Activated T-helper 17 cell treated with anti-CD3 and anti-CD28 coated beads, Interleukin-2, amount 50 U/mL, for 72 hours (primary cell): ENCODE measurements at places on chromosomes 6 and 20. TPM values are rescaled to one million over a fixed set of nuclear protein-coding genes. Genes with fewer than 3 reads are reported as not detected.

GRCh38 chr6:136703331-136703865 lies 88.9 kb downstream of the MAP3K5 start:
- no peak for ATAC-seq

GRCh38 chr6:34955442-34955841 lies 66.4 kb downstream of the ANKS1A start:
- no peak for ATAC-seq

MUCL3 gene
- not detected for total RNA-seq

DNA sequence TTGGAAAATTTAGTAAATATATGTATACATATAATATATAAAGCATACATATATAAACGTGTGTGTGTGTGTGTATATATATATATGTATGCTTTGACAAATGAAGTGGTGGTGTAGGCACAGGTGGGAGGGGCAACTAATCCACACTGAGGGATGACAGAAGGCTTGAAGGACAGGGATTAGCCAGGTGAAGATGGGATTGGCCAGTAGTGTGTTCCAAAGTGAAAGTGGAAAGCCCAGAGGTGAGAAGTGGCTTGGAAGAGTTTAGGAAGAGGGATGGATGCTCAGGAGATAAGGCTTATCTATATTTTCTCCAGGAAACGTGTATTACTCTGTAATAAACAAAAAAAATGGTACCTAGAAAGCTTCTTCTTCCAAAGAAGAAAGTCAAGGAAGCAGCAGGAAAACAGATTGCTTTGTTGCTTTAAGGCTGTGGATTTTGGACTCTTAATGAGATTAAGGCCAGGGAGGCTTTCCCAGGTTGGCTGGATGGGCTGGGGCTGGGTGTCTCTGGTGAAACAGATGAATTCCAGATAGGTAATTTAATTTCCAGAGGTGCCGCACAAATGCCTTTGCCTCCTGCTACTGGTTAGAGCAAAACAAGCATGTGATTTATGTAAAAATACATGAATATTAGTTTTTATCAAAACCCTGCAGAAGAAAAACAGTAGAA lies 63.9 kb downstream of the JARID2 start:
- ATAC-seq: no peak

DNA sequence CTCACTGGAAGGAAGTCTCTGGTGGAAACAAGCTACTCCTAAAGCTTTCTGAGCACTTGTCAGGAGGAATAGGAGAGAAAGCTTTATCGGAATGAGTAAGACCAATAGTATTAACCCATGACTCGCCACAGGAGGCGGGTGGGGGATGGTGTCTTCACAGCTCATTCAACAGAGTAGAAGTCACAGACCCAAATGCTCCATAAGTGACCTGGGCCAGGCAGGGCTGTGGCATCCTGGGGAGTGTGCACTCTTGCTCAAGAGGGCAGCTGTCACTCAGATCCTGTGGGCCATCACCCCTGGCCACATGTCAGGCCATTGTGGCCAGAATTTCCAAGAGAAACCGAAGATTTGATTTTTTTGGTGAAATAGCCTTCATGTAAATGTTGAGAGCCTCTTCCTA lies 116.0 kb downstream of the SYCP2 start:
- no peak for ATAC-seq

WFDC12 gene
- total RNA-seq: not detected

- no peak for ATAC-seq
These were observed 69.6 kb downstream of the AFG1L start for GRCh38 chr6:108364470-108364869.

DNA sequence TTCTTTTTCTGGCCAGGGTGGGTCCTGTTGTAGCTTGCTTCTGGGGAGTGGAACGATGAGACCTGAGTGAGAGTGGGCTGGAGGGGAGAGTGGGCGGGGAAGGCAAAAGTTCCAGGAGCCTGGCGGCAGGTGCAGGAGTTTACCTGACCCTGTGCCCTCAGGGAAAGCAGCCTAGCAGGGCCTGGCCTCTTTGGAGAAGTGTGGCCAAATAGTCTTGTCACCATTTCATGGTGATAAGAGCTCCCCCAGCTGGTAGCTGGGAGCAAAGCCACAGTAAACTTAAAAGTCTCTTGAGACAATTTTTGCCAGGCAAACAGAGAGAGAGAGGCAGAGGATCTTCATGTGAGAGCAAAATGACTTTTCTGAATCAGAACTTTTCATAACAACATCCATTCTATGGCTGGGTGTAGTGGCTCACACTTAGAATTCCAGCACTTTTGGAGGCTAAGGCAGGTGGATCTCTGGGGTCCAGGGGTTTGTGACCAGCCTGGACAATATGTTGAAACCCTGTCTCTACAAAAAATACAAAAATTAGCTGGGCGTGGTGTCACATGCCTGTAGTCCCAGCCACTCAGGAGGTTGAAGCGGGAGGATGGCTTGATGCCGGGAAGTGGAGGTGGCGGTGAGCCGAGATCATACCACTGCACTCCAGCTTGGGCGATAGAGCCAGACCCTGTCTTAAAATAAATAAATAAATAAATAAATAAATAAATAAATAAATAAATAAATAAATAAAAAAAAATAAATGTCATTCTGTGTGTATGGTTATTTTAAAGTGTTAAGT lies 161.8 kb upstream of the SCGN start:
- peak; percentile 78 for ATAC-seq

DNA sequence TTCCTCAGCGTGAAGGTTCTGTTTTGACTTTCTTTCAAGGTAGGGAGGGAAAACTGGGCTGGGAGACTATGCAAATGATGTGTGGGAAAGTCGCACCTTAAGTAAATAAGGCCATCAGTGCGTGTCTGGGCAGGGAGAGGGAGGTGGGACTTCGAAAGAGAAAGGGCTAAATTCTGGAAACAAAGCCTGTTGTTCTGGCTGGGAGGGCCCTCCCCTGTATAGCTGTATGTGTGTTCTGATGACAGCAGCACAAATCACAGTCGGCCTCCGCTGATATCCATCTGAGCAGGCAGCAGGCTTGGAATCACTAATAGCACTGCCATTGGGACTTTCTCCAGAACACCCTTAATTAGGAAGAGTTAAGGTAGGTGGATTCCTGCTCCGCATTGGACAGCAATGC lies 19.2 kb downstream of the JAG1 start:
- ATAC-seq: no peak

INSM1 gene
- 2.8 TPM for total RNA-seq

CD24 gene
- total RNA-seq: not detected

SPATS1 gene
- total RNA-seq: not detected

FAM209B gene
- total RNA-seq: 1.5 TPM

- ATAC-seq: no peak
These were observed 60.1 kb upstream of the ZNF184 start for GRCh38 chr6:27532820-27533538.

DNA sequence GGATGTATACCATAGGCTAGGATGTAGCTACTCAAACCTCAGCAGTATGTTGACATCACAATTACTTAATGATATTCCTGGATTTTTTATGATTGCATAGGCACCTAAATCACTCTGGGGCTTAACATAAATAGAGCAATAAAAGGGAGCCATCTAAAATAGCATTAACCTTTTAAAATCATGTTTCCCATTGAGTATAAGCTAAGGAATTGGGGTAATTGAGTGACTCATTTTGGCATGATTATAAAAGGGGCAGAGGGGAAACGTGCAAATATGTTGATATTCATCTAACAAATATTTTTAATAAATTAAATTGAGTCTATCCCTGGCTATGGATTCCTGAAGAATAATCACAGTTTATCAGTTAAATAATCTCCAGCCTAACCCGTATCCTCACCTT lies 74.0 kb upstream of the ADGRF1 start:
- no peak for ATAC-seq

DNA sequence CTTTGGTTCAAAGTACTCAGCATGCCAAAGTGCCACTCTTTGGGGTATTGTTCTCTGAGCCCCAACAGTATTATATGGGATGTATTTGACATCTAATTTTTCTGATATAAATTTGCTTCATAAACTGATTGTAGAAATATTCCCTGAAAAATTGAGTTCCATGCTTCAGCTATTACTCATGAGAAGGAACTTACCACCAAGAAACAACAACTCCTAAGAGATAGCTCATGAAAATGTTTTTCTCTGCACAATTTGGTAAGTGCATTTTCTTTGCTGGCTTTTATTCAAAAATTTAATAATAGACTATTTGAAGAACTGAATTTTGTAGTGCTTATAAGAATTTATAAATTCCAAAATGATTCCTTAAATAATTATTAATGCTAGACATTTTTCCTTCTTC lies 12.8 kb upstream of the TPD52L1 start:
- ATAC-seq: no peak

GRCh38 chr20:51456511-51457509 lies 85.7 kb downstream of the NFATC2 start:
- ATAC-seq: peak; percentile 24

DNA sequence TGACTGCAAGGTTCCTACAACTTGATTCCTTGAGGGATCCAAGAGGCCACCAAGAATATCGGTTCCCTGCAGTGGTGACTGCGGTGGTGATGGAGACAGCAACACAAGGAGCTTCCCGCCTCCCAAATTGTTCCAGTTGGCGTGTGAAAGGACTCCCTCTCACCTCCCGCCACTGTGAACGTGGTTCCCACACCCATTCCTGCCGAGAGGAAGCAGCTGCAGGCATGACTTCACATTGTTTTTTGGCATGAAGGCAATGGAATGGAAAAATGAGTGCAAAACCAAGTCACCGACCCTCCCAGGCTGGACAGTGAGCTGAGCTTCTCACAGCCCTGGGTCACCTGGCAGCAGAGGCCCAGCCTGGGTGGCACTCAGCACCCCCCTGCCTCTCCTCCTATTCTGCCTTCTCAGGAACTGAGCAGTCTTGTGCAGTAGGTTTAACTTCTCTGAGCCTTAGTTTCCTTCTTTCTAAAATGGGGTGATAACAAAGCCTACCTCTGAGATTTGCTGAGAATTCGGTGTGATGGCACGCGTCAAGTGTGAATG lies 75.0 kb downstream of the CNKSR3 start:
- no peak for ATAC-seq

DNA sequence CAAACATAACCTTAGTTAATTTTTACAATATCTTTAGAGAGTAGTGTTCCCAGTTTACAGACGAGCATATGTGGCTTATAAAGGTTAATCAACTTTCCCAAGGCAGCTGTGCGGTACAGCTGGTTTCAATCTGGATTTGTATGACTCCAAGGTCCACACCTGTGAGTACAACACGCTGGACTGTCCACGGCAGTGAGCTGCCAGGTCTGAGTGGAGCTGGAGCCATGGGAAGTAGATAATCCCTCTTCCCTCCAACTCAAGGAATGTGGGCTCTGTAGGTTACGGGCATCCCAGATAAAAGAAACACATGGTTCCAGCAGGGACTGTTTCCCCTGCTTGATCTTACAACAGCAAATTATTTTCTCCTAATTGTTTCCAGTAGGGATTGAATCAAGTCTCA lies 102.2 kb downstream of the SOD2 start:
- ATAC-seq: no peak

NHSL1 gene
- total RNA-seq: 0.82 TPM

DNA sequence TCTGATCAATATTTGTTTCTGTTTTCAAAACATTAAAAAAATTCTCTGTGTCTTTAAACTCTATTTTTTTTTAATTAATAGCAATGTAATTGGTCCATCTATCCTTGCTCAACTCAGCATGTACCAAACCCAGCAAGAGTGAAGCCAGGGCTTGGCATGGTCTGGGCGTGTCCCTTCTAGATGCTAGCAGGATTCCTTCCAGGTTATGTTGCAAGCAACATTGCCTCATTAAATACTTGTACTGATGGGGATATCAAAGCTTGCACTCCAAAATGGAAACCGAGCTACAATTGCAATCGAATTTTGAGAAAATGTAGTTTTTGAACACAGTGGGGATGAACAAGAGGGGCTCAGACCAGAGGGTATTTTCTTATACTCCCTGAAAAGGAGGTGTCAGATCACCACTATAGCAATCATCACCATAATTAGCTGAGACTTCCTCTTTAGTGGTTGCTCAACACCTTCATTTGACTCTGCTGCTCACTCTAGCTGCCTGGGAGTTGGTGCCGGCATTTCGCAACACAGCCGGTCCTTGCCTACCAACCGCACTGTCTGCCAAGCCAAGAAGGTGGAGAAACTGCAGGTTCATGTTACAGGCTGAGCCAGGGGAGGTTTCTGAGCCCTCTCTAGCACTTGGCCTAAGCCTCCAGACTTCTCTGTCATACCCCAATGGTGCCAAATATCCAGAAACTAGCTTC lies 67.8 kb upstream of the RALGAPA2 start:
- no peak for ATAC-seq

VSX1 gene
- not detected for total RNA-seq
